Skin of body (tissue), 3 donors: ENCODE measurements at places on chromosomes 4 and X. TPM values are rescaled to one million over a fixed set of nuclear protein-coding genes. Genes with fewer than 3 reads are reported as not detected.

REELD1 gene
- 0.20 TPM for total RNA-seq

GRCh38 chr4:154838155-154838554 is 57.1 kb downstream of the RBM46 start:
- no peak for DNase-seq

- DNase-seq = no peak
Measured at GRCh38 chr4:181529537-181529936, 713.7 kb upstream of the TENM3 start.

GRCh38 chr4:165095291-165095690 is 17.4 kb downstream of the TMEM192 start:
- no peak for DNase-seq

DNA sequence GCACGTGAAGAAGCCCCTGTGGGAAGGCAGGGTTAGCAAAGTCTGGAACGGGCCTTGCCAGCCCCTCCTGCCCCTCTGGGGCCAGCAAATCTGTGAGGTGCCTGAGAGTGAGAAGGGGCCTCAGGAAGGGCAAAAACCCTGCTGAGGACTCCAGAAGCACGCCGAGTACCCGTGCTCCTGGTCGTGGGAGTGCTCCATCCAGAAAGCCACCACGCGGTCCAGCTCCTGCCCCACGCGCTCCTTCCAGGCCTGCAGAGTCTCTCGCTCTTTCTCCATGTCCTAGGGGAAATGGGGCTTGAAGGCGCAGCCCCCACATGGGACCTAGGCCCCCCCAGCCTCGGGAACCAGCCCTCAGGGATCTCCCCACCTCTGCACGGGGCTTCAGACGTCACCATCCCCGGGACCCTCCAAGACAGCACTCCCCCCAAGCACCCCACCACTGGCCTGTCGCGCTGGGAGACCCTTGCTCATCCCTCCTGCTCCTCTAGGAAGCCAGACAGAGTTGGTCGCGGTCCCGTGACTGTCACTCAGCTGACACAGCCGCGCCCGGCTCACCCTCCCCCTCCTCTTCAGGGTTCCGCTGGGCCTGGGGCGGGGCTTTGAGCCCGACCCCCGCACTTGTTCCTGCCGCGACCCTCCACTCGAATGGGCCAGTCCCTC is at the start of gene RENBP:
Gene RENBP (minus strand): TSS at position 504 of the 660 bp plus-strand sequence. CDS start 33 bp downstream, at position 471.
- DNase-seq = no peak

GRCh38 chrX:9286234-9286633 is 178.6 kb upstream of the TBL1X start:
- DNase-seq = no peak

DNA sequence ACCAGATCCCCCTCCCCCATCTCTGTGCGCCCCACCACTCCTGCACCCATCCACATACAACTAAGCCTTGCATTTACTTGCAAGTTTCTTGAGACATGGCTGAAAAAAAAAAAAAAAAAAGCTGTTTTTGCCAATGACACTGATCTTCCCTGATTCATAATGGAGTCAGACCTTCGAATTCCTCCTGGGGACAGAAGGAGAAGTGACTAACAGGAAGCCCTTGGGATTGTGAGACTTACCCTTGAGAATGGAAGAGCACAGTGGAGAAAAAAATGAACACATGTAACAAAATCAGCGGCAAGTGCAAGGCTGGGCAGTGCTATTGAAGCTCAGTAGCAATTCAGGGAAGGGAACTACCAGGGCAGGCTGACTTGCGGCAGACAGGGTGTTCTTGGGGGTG is 288.4 kb downstream of the BCOR start:
- DNase-seq = no peak

GRCh38 chr4:1398681-1399507 is 7.3 kb downstream of the NKX1-1 start:
- DNase-seq = no peak

DNA sequence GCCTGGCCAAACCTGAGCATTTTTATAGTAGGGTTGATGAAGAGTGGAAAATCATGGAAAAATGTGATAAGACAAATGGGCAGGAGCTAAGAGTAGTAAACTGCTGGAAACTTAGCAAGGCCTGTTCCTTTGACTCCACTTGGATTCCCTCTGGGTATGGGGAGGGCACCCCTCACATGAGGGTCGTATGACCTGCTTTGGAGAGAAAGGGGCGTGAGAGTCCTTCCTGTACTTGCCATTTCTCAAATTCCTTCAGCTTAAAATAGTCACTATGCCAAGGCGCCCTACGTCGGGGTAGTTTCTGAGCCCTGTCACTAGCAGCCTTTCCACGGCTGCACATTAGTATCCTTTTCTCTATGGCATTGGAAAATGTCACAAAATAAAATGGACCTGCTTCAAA is 49.1 kb downstream of the GPRIN3 start:
- DNase-seq = no peak

MTMR8 gene
- 1.7 TPM for total RNA-seq

- no peak for DNase-seq
Measured at GRCh38 chr4:152479428-152480026, 56.4 kb downstream of the FBXW7 start.

PRICKLE3 gene
- 8.1 TPM for total RNA-seq

DNA sequence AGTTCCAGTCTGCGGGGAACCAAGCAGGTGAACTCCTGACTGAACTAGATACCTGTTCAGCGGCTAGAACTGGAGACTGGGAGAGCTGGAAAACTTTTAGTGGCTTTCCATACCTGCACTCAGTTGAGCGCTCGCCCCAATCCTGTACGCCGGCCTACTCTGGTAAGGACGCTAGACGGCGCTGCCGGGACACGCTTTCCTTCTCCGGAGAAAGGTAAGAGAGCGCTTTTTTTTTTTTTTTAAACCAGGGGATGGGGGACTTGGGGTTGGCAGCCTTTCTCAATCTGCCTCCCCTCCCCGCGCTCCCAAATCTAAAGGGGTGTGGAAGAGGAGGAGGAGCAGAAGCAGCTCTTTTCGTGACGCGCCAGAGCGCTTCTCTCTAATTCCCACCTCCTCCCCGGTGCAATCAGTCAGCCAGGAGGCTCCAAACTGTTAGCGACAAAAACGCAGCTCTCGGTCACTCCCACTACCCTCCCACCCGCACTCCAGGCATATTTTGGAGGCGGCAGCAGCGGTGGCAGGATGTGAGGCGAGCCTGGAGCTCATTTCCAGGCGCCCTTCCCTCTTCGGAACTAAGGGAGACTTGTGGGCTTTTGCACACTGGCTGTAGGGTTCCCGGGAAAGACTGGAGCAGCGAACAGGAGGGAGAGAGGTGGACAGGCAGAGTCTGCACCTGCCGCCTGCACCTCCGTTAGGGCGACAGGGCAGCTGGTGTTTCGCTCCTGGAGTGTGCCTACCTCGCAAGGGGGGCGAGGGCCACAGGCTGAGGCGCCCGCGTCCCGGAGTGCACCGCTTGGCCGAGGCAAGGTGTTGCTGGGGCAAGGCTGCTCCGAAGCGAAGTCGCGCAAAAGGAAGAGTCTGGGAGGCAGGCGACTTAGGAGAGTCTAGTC is at the start of gene IL1RAPL2:
Gene IL1RAPL2 (plus strand): TSS at position 409 of the 890 bp plus-strand sequence.
- DNase-seq = no peak

DNA sequence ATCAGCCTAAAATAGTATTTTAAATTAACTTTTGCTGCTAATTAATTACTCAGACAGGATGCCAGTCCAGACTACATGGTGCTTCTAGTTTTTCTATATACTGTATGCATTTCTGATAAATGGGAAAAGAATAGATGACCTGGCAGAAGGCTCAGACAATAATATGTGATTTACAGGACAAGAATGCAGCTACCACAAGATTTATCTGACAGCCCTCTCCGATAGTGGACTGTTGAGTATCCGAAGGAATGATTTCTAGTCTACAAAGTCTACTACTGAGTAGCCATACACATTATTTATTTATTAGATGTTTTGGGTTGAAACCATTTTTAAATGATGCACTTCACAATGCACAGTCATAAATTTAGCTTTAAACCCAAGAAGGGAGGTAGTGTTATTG is 212.8 kb downstream of the MAB21L2 start:
- DNase-seq = no peak

PWWP3B gene
- total RNA-seq = 5.7 TPM

USP17L27 gene
- total RNA-seq = not detected

POU4F2 gene
- not detected for total RNA-seq

HHIP gene
- total RNA-seq = 3.6 TPM

- DNase-seq = no peak
Measured at GRCh38 chr4:18859468-18859867, 837.9 kb upstream of the LCORL start.

- no peak for DNase-seq
Measured at GRCh38 chr4:64334964-64335363, 74.3 kb downstream of the TECRL start.

DNA sequence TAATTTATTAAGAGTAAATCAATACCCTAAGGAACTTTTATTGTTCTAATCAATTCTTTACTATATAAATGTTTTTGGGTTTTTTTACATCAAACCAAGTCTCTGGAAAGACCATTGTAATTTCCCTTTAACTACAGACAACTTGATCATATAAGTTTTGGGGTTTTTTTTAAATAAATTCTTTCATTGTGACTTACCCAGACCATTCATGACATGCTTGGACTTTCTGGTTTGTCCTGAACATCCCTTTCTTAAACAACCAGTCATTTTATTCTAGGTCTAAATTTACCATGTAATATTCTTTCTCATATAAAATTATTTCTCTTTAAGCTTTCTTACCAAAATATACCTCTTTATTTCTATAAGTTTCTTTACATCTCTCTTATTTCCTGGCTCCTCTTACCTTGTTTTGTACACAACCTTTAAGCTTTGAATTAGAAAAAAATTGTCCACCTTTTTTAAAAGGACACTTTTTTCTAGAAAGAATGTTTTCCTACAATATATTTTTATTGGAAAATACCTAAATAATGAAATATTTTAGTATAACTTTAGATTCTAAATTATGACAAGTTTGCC is 8.4 kb downstream of the CNGA1 start:
- DNase-seq = no peak

DNA sequence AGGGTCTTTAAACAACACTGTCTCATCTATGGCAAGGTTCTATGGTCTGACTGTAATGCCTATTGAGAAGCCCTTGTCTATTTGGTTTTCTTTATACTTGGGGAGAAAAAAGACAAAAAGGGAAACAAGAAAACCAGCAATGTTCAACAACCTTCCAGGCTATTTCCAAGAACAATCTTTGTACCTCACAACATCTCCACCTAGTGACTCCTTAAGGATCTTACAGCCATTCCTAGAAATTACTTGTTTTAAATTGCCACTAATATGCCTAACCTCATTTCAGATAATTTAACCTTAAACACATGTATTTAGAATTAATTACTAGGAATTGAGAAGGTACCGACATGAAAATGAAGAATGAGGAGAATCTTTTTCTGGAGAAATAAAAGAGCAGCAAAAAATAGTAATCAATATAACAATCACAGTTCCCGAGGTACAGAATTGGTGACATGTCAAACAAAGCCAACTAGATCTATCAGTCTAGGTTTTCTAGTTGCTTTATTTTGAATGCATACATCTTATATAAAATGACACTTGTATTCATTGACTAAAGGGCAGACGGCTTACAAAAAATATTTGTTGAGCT is 1.6 kb upstream of the RBM46 start:
- peak; percentile 2 for DNase-seq

CXorf49 gene
- total RNA-seq = not detected

DNA sequence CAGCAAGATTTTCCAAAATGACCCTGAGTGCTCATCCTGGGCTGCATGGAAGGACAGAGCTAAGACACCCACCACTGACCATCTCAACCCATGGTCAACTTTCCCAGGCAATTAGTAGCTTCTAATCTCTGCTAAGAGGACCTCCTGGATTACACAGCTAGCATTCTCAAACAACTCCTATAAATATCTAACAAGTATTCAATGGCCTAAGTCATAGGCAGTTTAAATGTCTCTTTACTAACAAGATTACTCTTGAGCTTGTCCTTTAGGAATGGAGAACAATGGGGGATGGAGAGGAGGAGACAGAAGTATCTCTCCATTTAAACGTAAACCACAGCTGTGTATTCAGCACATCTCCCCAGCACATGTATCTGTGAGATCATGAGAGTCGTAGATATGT is 118.1 kb downstream of the WDFY3 start:
- no peak for DNase-seq

DNA sequence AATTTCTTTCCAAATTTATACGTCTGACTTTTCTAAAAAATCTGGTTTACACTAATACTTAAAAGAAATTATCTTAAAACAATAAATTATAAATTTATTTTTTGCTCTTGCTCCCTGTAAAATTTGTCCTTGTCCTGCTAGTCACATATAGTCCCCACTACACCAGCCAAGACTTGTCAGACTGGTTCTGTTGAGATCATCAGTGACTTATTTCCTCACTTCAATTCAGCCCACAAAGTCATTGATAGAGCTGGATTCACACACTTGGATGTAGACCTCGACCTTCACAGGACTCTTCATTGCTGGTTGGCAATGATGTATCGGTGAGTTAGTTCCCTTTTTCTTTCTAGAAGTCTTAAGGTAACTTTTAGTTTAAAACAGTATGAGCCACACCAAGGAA is at the start of gene TMPRSS11E:
Gene TMPRSS11E (plus strand): TSS at position 263 of the 400 bp plus-strand sequence. CDS start 50 bp downstream, at position 313.
- DNase-seq = no peak

CABS1 gene
- not detected for total RNA-seq

DNA sequence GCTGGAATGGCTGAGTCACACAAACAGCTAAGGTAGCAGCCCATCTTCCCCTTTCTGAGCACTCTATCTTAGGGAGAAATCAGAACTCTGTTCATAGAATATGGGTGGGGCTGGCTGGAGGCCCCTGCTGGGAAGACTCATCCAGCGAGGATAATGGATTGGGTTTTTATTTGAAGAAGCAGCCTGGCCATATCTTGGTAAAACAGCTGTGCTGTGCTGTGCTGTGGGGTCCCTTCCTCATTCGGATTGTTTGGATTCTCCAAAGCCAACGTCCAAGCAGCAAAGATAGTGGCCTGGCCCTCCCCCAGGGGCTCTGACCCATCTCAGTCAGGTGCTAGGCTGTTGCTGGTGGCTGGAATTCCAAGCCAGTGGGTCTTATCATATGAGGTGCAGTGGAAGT is 63.8 kb downstream of the ZNF718 start:
- no peak for DNase-seq

PPP4R3C gene
- not detected for total RNA-seq

- no peak for DNase-seq
Measured at GRCh38 chr4:70704931-70705182, 16.5 kb downstream of the UTP3 start.

GRCh38 chrX:137427816-137428215 is 138.1 kb upstream of the ZIC3 start:
- DNase-seq = no peak

LGI2 gene
- 0.69 TPM for total RNA-seq

DNA sequence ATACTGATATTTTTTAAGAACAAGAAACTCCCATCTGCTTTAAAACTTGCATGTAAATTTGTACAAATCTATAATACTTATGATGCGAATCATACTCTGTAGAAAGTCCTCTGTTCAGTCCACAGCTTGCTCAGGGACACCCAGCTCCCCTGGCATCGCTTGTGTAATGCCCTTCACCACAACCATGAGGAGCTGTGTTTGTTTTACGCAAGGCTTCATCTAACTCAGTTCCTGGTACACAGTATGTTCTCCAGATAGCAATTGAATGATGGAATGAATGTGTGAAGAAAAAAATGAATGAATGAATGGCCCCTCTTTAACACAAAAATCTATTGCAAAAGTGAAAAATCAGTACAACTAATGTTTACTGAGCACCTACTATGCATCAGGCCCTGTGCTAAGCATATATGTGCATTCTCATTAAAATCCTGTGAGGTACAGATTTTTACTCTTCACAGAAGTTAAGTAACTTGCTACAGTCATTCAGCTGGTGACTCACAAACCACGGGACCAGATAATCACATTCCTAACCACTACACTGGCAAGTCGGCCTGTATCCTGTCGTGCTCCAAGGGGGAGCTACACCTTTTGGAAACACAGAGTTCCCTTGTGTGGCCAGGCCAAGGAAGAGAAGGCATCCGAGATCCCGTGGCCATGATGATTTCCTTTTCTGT is 58.7 kb upstream of the KDR start:
- DNase-seq = no peak

GRCh38 chrX:50814701-50815100 is 707 bp upstream of the SHROOM4 start:
- DNase-seq = peak; percentile 9

CT45A3 gene
- not detected for total RNA-seq
